ENCODE measurements at places on chromosomes 3 and 15.

GRCh38 chr3:42772670-42773408 lies at the start of gene CCDC13:
Gene CCDC13, minus strand, starts transcription at chr3:42773253. Its CDS starts 14,908 bp downstream, at chr3:42758345.
- DNase-seq, result peak; percentile 44

DNA sequence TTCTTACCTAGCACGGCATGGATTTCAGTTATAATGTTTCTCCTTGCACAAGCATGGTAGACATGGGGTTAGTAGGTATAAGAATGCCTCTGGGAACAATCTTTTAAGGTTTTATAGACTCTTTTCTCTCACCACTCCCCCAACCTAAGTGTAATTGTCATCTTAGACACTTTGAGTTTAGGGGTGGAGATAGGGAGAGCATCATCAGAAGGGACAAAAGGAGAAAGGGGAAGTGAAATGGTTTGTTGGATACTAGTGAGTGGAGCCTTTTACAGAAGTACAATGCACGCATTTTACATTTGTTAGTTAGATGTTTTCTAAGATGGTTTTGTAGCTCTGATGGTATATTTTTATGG lies 189.2 kb downstream of the TP63 start:
- DNase-seq, result no peak

GRCh38 chr15:99918072-99918471 lies 184.8 kb upstream of the LYSMD4 start:
- DNase-seq, result no peak

DNA sequence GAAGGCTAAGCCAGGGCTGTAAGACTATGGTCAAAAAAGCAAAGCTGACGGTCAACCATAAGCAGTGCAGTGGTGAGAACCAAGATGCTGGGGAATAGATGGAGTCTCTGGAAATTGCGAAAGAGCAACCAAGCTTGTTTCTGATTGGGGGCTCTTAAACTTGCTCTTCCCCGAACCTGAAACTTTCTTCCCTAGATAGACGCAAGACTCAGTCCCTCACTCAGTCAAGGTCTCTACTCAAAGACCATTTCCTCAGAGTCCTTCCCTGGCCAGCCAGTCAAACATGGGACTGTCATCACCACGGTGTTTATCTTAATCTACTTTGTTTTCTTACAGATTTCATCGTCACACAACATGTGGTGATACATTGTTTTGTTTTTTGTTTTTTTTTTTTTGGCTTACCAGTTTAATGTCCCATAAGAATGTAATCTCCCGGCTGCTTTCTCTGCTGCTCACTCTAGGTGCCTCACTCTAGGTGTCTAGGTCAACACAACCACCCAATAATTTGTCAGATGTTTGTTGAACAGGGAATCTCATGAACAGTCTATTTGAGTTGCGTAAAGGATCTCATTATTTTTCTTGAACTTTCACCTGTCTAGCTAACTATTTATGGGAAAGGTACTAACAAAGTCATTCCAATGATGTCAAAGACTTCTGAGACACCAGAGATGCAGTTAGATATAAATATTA lies 495.4 kb downstream of the FOXP1 start:
- DNase-seq, result no peak

DNA sequence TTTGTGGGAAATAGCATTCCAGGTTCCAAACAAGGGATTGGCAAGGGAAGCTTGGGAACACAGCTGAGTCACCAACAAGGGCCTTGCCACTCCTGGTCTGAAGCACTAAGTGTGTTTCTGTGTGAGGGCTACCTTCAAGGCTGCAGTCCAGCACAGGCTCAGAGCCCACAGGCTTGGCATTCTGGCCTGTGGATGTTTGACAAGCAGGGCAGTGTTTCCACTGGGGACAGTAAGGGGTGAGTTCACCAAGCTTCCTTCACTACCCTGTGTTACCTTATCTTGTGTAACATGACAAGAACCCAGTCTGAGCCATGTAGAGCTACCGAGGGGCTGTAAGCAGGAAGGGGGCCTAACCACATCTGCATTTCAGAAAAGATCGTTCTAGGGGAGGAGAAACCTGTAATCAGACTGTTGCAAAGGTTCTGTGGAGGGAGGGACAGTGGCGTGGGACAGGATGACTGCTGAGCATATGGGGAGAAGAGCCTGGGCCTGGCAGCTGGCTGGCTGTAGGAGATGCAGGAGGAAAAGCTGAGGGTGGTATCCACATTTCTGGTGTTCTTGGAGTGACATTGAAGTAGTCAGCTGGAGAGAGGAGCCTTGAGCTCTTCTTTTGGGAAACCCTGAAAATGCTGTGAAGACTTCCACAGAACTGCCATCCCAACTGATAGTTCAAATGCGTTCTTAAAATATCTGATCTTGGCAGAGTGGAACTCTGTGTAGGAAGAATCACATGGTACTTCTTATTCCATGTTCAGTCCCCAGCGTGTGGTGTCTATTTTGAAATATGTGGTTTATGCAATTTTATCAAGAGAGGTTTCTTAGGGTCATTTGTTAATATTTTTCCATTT lies 61.3 kb downstream of the CTDSPL start:
- DNase-seq, result peak; percentile 30

GRCh38 chr3:154148541-154148940 lies 27.4 kb downstream of the ARHGEF26 start:
- DNase-seq, result no peak

DNA sequence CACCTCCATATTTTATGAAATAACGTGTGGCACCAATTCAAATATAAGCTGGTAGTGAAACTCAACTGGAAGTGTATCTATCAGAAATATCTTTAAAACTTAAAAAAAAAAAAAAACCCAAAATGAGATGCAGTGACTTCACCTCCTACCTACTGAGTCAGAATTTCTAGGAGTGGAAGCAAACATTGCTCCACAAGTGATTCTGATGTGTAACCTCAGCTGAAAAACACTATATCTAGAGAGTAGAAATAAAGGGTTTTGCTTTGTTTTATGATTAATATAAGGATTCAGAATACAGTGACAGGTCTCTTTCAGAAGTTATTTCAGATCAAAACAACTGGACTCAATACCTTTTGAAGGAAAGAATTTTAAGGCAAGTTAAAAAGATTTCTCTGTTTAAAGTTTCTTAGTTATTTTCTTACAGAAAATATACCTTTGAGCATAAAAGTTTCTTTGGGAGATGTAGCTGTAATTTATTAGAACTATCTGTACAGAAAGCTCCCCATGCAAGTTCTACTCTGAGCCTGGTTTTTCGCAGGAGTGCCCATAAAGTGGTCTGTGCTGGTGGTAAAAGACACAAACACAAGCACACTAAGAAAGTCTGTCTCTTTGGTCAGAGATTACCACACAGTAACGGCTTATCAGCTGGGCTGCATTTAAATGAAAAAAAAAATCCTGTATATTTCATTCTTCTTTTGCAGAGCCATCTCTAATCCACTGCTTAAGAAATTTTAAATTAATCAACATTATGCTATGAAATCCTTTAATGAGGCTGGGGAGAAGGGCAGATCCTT lies 59.9 kb upstream of the PPIB start:
- DNase-seq, result no peak

DNA sequence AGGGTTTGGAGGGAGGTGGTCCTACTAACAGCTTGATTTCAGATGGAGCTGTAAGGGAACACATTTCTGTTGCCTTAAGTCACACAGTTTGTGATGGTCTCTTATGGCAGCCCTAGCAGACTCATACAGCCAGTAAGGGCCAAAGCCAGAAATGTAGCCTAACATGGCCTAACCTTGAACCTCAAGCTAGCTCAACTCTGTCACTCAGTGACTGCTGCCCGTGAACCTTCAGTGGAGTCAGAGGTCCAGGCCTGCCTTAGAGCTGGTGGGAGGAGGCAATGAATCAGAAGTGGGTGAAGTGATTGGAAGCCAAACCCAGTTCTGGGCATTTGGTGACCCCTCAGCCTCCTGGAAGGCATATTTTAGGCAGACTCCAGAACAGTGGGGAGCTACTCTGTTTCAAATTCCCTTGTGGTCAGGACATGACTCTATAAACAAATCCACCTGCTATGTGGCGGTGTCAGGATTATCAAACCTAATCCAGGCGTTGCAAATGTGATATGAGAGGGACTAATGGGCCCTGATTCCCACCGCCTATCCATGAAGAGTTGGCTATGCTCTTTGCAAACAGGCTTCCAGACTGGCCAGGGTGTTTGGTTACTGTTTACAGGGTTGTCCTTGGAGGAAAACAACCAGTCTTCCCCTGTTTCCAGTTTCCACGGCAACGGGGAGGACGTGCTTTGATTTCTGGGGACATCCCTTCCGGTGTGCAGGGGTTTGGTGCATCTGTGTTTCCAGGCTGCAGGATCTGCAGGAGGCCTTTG lies 105.9 kb upstream of the AGBL1 start:
- DNase-seq, result peak; percentile 3

GRCh38 chr3:115648559-115648958 lies 25.2 kb downstream of the GAP43 start:
- DNase-seq, result no peak

GRCh38 chr3:107425033-107425432 lies 47.8 kb downstream of the CCDC54 start:
- DNase-seq, result no peak

DNA sequence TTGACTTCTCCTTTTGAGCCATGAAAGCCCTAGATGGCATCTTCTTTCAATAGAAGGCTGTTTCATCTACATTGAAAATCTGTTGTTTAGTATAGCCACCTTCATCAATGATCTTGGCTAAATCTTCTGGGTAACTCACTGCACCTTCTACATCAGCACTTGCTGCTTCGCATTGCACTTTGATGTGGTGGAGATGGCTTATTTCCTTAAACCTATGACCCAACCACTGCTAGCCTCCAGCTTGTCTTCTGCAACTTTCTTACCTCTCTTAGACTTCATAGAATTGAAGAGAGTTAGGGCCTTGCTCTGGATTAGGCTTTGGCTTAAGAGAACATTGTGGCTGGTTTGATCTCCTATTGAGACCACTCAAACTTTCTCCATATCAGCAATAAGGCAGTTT lies 189.8 kb downstream of the PLCL2 start:
- no peak for DNase-seq

DNA sequence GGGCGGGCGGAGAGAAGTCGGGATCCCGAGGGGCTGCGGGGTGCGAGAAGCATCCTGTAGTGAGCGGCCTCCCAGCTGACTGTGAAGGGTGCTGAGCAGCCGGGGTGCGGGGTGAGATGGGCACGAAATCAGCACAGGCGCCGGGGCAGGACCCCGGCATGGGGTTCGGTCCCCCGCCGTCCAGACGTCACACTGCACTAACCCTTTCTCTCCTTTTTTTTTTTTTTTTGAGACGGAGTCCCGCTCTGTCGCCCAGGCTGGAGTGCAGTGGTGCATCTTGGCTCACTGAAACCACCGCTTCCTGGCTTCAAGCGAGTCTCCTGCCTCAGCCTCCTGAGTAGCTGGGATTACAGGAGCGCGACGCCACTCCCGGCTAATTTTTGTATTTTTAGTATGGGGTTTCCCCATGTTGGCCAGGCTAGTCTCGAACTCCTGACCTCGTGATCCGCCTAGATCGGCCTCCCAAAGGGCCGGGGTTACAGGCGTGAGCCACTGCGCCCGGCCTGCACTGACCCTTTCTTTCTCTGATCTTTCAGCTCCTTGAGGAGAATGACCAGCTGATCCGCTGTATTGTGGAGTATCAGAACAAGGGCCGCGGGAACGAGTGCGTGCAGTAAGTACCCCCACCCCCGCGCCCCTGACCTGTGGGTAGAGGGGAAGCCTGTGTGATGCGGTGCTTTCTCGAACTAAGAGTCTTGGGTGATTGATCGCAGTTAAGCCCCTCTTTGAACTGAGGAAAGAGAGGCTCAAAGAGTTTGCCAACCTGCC lies 513 bp downstream of the SS18L2 start:
- DNase-seq, result no peak

GRCh38 chr3:185332026-185332735 lies 30.8 kb upstream of the MAP3K13 start:
- DNase-seq, result no peak

DNA sequence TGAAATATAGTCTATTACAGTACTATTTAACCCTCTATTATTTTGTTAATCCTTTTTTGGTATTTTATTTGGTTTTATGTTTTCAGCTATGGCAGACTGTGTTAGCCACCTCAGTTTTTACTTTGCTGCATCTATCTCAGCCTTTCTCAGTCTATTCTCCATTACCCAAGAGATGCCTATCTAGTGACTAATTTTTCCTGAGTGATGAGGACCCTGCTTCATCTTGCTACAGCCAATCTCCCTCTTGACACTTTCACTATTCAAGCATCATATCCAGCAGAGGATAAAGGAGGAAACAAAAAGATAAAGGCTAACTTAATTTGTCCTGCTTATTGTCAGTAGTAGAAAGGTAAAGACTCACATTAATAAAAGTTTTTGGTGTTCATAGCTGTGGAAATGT lies 141.8 kb upstream of the NECTIN3 start:
- no peak for DNase-seq

Measured in anterior cingulate cortex (tissue), 58 donors.